ENCODE measurements at places on chromosomes 5 and 9.

DNA sequence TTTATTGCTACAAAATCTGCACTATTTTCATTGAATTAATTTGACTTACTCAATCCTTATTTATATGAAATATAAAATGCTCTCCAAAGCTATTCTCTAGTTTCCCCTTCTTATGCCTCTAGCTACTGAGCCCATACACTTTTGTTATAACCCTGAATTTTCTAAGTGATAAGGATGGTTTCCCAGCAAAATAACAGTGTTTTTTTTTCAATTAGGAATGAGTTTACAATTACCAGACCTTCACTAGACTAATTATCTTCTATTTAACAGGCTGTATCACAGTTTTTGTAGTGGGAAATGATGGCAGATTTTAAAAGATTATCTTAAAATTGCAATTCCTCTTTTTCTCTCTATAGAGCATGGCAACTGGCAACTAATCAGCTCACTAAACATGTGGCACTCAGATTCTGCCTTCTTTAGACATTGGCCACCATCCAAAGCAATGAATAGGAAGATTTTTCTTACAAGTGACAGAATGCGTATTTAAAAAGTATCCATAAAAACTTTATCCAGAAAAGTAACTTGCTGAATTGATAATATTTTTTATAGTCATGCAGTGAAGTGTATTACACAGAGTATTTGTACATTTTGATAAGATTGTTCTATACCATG is 585.7 kb upstream of the ZNF608 start:
- DNase-seq = no peak

DNA sequence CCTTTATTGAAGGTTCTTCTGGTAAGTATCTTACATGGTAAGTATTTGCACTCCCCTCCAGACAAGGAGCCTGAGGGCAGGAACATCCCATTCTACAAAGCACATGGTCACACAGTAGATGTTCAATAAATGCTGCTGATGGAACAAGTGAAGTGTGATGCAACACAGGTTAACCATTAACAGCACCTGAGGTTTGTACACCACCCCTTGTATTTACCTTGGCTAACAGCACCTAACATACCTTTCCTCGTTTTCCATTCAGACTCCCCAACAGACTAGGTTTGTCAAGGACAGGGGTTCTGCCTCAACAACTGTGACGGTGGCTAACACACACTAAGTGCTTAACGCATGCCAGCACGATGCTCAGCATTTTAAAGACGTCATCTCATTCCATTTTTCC is 213.6 kb downstream of the MAPKAP1 start:
- DNase-seq = peak; percentile 46

DNA sequence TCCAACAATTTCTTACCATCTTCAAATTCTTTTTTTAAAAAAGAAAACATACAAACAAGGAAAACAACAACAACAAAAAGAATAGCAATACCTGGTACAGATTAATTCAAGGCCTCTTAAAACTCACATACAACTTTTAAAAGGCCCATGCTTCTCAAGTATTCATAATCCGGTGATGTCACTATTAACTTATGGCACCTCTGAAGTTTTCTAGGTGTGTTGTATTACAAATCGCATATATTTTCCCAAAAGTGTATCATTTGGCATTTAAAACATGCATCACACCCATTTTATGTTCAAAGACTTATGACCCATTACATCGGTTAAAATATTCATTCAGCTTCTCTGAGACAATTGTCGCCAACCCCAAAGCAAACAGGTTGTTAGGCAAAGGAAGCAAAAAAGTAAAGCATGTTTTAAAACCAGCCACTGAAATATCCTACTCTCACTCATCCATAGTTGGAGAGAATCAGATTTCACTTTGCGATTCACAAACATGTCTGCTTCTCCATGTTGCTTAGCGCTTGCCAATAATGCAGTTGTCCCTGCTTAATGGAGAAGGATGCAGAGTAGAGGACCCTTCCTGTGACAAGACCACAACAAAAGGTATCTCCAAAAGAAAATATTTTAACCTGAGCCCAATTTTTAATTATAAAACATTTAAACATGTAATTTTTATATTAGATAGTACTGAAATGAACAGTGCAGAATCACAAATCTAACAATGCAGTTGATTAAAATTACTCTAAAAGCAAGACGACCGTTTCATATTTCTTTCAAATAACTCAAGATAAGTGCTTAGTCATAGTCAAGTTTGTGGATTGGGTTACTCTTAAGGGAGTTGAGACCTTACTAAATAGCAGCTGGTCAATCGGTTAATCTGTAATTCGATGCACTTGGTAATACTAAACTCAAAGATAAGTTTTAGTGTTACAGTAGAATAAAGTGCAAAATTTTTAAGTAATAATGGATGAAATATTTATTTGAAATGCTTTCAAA is 1.6 kb downstream of the SKP1 start:
- peak; percentile 32 for DNase-seq

GRCh38 chr5:137778772-137779564 is 24.8 kb upstream of the HNRNPA0 start:
- DNase-seq = peak; percentile 12

- no peak for DNase-seq
Measured at GRCh38 chr5:61402970-61403900, 71.2 kb downstream of the ZSWIM6 start.

DNA sequence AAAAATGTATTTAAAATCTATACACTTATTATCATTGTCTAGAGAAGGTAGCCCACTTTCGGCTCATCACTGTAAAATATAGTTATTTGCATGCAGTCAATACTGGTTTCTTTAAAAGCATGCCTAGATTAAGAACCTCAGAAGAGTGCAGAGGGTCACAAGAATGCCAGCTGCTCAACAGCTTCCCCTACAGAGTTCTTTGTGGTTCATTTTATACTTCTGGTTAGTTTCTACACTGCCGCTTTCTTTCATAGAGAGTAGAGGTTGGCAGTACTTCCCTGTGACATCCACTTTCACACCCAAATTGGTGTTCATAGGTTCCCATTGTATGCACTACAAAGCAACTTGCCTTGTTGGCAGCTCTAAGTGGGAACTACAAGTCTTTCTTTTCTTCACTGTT is 137.3 kb downstream of the KIAA0825 start:
- no peak for DNase-seq

DNA sequence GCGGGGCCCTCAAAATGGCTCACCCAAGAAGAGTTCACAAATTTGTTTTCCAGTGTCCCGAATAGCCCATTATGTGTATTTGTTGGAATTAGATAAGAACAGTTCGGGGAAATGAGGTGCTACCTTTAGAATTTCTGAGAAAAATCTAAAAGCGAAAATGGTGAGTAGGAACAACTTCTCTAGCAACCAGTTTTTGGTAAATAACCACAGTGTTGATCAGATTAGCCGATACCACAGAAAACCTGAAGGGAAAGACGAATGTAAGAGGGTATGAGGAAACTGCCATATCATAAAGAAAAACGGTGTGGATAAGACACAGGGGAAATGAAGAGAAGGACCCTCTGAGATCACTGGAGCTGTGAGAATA is 31.0 kb downstream of the ADAM19 start:
- DNase-seq = no peak

Measured in large intestine (tissue), 12 donors.